Activated CD8-positive, alpha-beta T cell treated with anti-CD3 and anti-CD28 coated beads for 36 hours (primary cell): ENCODE measurements at places on chromosomes 7 and 10.

DNA sequence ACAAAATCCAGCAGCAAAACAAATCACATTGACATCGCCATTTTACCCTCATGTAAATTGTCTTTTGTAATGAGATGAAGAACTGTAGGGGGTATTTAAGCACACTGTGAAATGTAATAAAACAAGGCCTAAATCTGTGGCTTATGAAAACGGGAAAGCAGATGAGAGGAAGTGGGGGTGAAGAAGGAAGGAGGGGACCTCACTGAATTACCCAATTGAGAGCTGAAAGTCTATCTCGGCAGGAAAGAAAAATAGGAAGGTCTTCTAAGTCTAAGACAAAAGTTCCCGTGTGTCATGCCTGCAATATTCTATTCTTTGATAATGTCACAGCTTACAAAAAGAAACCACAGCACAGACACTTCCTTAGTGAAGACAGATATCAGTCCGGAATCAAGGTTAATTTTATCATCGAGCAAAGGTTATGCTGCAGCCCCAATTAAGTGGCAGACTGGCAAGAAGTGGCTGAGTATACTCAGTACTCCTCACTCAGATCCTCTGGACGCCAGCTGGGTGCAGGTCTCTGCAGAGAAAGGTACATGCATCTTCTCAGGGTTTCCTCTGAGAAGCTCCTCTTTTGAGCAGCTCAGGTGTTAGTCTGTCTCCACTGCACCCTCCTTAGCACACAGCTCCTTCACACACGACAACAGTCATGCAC is 239.7 kb downstream of the FANK1 start:
- DNase-seq = no peak

DNA sequence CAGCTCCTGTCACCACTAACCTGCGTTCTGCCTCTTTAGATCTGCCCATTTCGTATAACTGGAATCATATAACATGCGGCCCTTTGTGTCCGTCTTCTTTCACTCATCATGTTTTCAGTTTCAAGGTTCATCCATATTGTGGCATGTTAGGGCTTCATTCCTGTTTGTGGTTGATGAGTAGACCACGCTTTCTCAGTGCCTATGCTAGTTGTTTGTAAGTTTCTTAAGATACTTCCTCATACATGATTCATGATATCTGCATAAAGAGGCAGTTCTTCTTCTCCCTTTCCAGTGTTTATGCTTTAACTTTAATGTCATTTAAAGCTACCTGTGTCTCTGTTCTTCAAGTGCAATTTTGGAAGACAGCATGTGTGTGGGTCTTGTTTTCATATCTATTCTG is 79.5 kb upstream of the FAM20C start:
- DNase-seq = no peak

DNA sequence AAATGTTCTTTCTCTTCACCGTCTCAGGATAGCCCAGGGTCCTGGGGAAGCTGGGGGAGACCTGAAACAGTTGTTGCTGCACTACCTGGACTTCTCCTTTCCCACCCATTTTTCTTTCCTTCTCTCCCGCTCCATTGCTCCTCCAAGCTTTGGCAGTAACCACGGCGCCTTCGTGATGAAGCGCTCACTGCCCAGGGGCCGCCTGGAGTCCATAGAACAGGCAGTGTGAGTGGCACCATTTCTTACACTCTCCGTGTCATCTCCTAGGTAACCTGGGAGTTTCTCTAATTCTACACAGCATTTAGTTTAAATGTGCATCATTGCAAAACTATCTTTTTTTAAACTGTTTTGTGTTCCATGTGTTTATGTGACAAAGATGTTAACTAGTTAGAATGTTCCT is 40.3 kb upstream of the BHLHA15 start:
- DNase-seq = no peak

DNA sequence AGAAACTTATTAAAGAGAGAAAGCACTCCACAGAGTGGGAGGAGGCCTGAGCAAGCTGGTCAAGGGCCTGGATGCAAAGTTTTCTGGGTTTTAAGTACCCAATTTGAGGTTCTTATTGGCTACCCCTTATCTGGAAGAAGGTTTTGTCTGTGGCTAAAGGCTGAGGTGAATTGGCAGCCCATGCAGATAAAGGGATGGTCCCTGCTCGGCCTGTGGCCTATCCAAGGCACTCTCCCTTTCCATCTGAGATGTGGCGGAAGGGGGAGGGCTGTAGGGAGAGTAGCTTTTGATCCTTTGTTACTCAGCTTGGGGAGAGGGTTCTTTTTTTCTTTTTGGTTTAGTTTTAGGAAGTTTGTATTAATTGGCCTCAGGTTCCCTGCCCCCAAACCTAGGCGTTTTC is 465.1 kb downstream of the ATRNL1 start:
- no peak for DNase-seq

DNA sequence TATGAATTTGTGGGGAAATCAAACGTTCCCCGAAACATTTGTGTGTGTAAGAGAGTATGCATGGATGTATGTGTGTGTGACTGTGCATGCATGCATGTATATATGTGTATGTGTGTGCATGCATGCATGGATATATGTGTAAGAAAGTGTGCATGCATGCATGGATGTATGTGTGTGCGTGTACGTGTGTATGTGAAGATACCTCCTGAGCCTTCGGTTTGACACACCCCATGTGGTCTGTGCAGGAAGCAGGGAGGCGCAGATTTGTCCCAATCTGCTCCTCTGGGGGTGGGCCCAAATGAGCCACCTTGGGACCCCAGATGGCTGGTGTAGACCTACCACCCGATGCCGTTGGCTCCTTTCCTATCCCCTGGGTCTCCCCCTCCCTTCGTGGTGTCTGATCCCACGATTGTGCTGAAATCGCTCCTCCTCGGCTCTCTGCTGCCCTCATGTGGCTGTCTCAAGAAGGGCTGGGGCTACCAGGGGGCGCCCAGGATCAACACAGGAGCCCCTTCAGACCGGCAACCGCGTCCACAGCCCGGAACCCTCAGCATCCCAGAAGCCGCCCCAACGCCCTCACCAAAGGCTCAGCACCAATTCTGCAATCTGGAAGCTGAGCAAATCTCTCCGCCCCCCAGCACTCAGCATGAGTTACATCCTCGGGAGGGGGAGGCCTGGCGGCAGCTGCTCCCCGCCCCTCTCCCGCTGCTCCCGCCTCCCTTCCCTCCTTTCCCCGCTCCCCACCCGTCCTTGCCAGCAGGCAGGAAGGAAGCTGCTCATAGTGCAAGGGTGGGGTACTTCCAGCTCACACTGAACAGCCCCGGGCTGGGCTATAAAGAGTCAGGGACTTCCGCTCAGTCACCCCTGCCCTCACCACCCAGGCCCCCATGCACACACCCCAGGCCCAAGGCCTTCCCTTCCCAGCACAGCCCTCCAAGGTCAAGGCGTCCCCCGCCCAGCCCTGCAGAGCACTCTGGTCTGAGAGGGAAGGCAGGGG is 2.3 kb upstream of the NOS3 start:
- peak; percentile 79 for DNase-seq

GRCh38 chr7:75928568-75928914 is 13.6 kb downstream of the POR start:
- DNase-seq = peak; percentile 66

- DNase-seq = no peak
These were observed 128.3 kb upstream of the ASAH2 start for GRCh38 chr10:50379616-50380015.

DNA sequence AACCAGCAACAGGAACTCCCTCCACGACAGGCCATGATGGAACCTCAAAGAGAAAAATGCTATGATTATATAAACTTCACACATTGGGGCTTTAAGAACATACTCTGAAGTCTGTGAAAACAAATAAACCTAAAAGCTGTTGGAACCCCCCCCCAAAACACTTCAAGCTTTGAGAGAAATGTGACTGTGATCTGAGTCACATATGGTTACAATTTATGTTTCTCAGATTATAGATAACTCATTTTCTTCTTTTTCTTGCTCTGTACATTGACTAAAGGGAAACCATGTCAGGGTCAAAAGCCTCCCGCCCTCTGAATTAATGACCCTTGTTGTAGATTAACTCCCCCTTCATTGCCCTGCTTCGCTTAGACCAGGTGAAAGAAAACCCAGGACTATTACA is 15.8 kb downstream of the VOPP1 start:
- DNase-seq = no peak

GRCh38 chr7:52074912-52075311 is 758.3 kb upstream of the COBL start:
- no peak for DNase-seq

DNA sequence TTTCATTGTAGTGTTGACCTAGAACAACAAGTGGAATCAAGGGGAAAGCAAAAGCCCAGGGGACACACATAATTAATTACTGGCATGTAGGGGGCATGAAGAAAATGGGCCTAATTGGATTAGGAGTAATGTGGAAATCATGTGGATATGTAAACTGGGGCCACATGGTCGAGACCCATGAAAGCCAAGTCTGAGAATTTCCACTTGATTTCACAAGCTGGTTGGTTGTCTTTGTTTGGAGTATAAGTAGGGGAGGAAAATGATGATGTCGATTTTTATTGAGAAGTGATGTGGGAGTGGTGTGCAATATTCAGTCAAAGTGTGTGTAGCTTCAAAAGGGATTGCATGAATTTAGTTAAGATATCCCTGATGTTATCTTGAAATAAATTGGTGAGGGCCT is 131.8 kb downstream of the LRRC4 start:
- no peak for DNase-seq

DNA sequence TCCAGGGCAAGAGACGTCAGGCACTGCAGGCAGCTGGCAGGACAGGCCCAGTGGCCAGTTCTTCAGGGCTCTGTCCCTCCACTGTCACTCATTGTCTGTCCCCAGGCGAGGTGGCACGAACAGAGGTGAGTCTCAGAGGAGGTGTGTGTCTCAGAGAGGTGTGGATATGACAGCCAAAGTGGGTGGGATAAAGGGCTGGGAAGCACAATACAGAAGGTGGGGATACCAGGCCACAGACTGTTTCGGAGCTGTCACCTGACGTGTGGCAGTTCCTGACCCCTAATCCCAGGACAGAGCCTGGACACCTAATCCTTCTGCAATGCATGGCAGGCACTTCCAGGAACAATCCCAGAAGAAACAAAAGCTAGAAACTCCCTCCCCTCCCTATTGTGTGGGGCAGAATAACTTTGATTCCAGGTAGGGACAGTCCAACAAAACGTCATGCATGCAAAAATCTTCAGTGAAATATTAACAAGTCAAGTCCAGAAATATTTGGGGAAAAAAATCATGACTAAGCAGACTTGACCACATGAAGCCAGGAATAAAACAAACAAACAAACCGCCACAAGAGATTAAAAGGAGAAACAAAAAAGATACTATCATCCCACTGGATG is 11.6 kb downstream of the KLRG2 start:
- no peak for DNase-seq

DNA sequence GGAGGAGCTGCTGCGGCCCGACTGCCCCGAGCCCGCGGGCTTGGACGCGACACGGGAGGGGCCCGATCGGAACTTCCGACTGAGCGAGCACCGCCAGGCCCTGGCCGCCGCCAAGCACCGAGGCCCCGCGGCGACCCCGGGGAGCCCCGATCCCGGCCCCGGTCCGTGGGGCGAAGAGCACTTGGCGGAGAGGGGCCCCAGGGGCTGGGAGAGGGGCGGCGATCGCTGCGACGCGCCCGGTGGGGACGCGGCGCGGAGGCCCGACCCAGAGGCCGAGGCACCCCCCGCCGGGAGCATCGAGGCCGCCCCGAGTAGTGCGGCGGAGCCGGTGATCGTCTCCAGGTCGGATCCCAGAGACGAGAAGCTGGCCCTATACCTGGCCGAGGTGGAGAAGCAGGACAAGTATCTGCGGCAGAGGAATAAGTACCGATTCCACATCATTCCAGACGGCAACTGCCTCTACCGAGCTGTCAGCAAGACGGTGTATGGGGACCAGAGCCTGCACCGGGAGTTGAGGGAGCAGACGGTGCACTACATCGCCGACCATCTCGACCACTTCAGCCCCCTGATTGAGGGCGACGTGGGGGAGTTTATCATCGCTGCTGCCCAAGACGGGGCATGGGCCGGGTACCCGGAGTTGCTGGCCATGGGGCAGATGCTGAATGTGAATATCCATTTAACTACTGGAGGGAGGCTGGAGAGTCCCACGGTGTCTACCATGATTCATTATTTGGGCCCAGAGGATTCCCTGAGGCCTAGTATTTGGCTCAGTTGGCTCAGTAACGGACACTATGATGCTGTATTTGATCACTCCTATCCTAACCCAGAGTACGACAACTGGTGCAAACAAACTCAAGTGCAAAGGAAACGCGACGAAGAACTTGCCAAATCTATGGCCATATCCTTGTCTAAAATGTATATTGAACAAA is 1.4 kb downstream of the OTUD1 start:
- peak; percentile 26 for DNase-seq

GRCh38 chr7:101173752-101174244 is 6.3 kb downstream of the NAT16 start:
- peak; percentile 82 for DNase-seq

DNA sequence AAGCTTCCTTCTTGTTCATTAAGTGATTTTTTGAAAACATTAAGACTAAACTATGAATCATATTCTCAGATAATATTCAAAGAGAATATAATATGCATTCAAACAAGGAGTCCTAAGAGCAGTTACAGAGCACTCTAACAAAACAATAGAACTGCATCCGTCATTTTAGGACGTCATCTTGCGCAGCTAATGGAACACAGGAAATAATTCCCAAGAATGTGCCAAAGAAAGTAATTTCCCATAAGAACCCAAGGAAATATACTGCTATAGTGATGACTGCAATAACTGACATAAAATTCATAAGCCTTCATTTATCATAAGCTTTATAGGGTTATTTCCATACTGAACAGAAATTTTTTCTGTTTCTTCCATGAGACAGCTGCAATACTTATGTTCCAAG is 28.3 kb upstream of the CASD1 start:
- DNase-seq = no peak

- no peak for DNase-seq
These were observed 164.7 kb downstream of the C1GALT1 start for GRCh38 chr7:7347045-7347444.

GRCh38 chr10:54983255-54983654 is 182.2 kb upstream of the PCDH15 start:
- DNase-seq = no peak

GRCh38 chr7:4606797-4607196 is 75.3 kb upstream of the FOXK1 start:
- no peak for DNase-seq

DNA sequence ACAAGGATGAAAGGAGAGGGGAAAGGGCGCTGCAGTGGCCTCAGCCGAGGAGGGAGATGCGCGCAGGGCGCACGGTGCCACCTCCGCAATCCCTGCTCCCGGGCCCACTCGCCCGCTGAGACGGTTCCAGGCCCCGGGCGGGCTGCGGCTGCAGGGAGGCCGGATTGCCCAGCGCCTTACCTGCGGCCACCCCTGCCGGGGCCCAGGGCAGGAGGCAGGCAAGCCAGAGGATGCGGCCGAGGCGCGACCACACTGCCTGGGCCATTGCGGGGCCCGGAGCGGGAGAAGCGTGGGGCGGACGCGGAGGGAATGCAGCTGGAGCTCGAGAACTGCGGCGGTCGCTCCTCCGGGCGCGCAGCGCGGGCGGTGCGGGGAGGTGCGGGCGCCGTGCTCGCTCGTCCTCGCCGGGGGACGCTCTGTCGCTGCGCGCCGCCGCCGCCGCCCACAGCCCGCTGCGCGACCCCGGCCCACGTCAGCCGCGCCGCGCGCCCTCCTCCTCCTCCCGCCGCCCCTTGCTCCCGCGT is at the start of gene TMEM130:
Gene TMEM130, minus strand, starts transcription at position 418 of the 524 bp plus-strand sequence. Its CDS starts 153 bp downstream, at position 265.
- no peak for DNase-seq

GRCh38 chr10:43843321-43844101 is 194.8 kb upstream of the ZNF32 start:
- peak; percentile 27 for DNase-seq

GRCh38 chr10:11789306-11789705 is 33.9 kb upstream of the PROSER2 start:
- no peak for DNase-seq

- no peak for DNase-seq
These were observed 37.6 kb upstream of the AGBL3 start for GRCh38 chr7:134948736-134949135.

- no peak for DNase-seq
These were observed 543.6 kb upstream of the GALNT17 start for GRCh38 chr7:70588191-70588921.
